ENCODE measurements at places on chromosomes 1 and 21.

- DNase-seq, result no peak
These were observed 3.4 kb downstream of the CTTNBP2NL start for GRCh38 chr1:112399456-112399855.

DNA sequence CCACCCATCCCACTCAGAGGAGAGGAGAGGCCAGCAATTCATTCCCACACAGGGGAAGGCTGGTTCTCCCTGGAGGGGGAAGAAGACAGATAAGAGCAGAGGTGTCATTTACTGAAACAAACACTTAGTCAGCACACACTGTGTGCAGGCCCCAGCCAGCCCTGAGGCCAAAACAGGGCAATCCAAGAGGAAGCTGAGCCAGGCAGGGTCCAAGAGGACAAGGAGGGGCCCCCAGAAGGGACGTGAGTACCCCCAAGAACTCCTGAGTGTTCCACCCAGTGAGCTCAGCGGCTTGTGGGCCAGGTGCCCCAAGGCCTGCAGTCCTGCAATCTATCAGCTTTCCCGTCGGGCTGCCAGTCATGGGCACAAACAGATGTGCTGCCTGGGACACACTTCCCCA lies 15.8 kb downstream of the ADGRB2 start:
- DNase-seq, result no peak

DNA sequence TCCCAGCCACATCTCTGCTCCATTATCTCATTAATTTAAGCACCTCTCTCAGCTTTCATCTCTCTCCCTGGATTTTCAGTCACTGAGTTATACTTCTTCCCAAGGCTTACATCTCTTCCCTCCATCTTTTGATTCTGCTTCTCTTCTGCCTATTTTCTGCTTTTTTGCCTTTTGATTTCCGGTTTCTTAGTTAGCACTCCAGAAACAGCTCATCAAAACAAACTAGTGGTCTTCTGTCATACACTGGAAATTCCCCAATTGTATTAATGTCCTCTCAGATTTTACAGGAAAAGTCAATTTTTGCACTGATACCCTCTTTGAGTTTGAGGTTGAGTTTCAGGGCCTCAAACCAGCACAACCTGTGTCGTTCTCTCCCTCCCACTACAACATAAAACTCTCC lies 1.5 kb downstream of the LCE3E start:
- no peak for DNase-seq

- no peak for DNase-seq
These were observed 28.7 kb upstream of the HMGN1 start for GRCh38 chr21:39377444-39378050.

DNA sequence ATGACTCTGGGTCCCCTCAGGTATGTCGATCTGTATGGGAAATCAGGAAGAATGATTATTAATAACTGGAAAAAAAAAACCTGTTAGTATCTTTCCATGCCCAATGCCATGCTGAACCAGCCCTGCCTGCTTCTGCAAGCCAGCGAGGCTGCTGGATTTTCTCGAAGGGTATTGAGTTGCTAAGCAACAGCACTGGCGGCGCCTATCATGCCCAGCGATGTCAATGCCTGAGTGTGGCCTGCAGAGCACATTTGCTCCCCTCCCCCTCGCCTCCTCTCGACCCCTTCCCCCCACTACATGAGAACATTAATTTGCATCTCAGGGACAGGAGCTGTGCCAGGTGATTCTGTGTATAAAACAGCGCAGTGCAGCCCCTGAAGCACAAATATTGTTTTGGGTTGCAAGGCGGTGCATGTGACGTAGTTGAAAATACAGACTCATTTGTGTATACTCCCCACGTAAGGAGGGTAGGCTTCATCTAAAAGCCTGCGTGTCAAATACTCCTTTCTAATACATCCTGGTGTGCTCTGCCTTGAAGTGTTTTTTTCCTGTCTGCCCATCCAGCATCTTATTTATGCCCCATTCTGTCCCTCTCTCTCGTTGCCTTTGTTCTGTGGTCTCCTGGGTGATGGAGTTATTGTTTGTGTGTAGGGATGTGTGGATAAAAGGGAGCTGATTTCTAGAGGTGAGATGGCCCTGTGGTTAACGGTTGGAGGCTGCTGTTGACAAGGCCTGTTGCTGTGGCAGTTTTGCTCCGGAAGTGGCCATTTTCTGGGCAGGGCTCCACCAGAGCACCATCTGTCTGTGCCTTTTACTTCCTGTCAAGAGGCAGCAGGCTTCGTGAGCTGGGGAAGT lies 32.7 kb upstream of the ATP5PO start:
- DNase-seq, result no peak

DNA sequence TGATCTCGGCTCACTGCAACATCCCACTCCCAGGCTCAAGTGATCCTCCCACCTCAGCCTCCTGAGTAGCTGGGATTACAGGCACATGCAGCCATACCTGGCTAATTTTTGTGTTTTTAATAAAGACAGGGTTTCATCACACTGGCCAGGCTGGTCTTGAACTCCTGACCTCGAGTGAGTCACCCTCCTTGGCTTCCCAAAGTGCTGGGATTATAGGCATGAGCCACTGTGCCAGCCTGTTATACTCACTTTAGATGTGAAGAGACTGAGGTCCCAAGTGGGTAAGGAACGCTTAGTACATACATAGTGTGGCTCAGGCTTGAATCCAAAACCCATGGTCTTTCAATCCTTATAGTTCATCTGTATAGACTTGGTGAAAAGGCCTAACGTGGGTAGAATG lies 63.7 kb upstream of the EPS8L3 start:
- no peak for DNase-seq

- no peak for DNase-seq
These were observed 246.1 kb upstream of the DUSP10 start for GRCh38 chr1:221987860-221988520.

- no peak for DNase-seq
These were observed 102.7 kb downstream of the ZP4 start for GRCh38 chr1:237788069-237788468.

GRCh38 chr1:51792864-51793263 lies 85.7 kb downstream of the NRDC start:
- DNase-seq, result no peak
